ENCODE measurements at places on chromosomes 12 and 14.
A peak's percentile ranks its signal among the peaks of the same experiment; 100 is the strongest.

DNA sequence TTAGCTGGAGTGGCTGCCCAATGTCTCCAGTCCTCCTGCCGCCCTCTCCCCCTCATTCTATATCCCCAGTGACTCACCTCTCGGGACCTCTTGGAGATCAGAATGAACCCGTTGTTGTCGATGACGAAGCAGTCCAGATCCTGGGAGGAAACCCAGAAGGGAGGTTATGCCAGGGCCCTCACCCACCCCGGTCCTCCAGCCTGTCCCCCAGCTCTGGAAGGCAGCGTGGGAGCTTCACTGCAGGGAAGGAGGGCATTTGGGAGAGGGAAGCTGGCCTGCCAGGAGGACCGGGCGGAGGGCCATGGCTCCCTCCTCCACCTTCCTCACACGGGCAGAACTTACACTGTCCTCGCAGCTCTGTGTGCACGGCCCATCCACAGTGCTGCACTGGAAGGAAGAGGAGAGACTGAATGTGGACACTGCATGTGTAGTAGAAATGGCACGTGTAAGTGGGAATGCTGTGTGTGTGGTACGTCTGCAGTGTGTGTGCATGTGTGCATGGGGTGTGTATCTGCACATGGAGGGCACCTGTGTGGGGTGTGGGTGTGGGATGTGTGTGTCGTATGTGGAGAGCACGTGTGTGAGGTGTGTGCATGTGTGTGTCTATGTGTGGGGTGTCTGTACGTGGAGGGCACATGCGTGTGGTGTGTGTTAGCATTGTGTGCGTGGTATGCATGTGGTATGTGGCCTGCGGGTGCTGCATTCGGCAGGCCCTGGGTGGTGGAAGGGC, 10.0 kb upstream of the LRTM2 start:
- DNase-seq = peak; percentile 86

GRCh38 chr14:26598081-26598671, 343 bp upstream of the NOVA1 start:
- no peak for DNase-seq

- no peak for DNase-seq
These were observed 35.0 kb downstream of the GIT2 start for GRCh38 chr12:109961201-109961600.

GRCh38 chr12:120887253-120888043, 16.7 kb downstream of the SPPL3 start:
- DNase-seq = no peak

DNA sequence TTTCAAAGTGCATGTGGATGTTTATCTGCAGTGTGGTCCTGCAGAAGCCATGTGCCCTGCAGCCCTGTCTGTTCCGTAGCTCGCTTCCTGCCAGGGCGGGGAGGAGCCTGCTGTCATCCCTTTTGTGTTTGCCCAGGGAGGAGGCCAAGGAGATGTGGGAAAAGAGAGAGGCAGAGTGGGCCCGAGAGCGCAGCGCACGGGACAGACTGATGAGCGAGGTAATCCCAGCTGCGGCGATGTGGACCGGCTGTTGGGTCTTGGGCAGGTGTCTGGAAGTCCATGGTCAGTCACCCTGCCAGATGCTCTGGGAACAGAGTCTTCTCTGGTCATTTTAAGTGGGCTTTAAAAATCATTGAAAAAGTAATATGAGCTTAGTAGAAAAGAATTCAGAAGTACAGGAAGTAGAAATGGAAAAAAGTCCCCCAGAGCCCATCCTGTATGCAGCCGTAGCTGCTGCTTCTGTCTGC, 12.8 kb downstream of the TCHP start:
- DNase-seq = no peak

GRCh38 chr12:123617580-123617979, 15.7 kb downstream of the DDX55 start:
- DNase-seq = no peak

DNA sequence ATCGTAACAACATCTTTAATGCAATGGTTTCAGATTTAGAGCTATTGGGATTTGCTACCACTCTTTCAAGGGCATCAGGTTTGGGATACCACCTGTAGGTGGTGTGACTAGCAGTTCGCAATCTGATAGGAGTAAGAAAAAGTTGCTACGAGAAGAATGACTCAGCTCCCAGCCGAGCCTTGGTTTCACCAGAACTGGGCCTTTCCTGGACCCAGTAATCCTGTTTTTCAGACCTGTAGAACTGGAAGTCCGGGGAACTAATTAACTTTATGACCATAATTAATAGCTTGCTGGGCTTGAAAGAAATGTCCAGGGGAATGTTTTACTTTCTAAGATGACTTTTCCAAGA, 770 bp downstream of the ABHD4 start:
- DNase-seq = no peak

- no peak for DNase-seq
These were observed 131.4 kb upstream of the CCDC175 start for GRCh38 chr14:59707778-59708561.

DNA sequence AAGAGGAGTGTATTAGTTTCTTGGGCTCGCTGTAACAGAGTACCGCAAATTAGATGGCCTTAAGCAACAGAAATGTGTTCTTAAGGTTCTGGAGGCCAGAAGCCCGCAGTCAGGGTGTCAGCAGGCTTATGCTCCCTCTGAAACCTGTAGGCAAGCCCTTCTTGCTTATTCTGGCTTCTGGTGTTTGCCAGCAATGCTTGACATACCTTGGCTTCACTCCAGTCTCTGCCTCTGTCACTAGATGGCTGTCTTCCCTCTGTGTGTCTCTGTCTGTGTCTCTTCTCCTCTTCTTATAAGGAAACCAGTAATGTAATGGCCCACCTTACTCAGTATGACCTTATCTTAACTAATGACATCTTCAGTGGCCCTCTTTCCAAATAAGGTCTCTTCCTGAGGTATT, 85.1 kb downstream of the DERA start:
- DNase-seq = peak; percentile 19

- no peak for DNase-seq
These were observed 54.9 kb downstream of the CPNE8 start for GRCh38 chr12:38850461-38850860.

GRCh38 chr12:100026241-100026640, 41.5 kb upstream of the ANKS1B start:
- DNase-seq = no peak

- no peak for DNase-seq
These were observed 136.5 kb downstream of the NTF3 start for GRCh38 chr12:5568325-5568981.
